LoVo (cell line): ENCODE measurements at places on chromosomes 4 and X.

GRCh38 chrX:49760290-49760890, 64.6 kb upstream of the PAGE1 start:
- no peak for DNase-seq

DNA sequence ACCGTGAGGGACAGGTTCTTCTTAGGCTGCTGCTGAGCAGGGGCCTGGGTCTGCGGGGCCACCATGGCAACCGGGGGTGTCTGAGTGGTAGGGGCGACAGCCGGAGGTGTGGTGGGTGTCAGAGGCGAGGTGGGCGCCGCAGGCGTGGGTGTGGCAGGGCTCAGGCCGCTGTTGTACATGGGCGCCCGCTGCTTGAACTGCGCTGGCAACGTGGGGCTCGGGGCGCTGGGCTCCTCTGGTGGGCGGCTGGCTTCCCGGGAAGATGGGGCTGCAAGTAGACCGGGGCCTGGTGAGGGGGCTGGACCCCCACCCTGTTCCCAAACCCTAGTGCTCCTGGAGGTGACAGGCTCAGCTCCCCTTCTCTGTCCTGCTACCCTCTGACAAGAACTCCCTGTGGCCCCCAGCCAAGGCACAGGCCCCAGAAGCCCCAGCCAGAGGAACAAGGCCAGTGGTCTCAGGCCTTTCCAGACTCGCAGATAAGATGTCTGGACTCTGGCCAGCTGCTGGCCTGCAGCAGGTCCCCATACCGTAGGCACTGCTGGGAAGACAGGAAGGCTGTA, 24.8 kb downstream of the NELFA start:
- DNase-seq = no peak

- DNase-seq = no peak
These were observed 152.7 kb downstream of the GABRB1 start for GRCh38 chr4:47184083-47184482.

GRCh38 chr4:101682946-101683345, 107.6 kb upstream of the BANK1 start:
- DNase-seq = no peak

- peak; percentile 25 for DNase-seq
These were observed 407.3 kb downstream of the PCDH18 start for GRCh38 chr4:137125011-137125410.

- DNase-seq = no peak
These were observed 221.6 kb upstream of the LCORL start for GRCh38 chr4:18242919-18243693.

DNA sequence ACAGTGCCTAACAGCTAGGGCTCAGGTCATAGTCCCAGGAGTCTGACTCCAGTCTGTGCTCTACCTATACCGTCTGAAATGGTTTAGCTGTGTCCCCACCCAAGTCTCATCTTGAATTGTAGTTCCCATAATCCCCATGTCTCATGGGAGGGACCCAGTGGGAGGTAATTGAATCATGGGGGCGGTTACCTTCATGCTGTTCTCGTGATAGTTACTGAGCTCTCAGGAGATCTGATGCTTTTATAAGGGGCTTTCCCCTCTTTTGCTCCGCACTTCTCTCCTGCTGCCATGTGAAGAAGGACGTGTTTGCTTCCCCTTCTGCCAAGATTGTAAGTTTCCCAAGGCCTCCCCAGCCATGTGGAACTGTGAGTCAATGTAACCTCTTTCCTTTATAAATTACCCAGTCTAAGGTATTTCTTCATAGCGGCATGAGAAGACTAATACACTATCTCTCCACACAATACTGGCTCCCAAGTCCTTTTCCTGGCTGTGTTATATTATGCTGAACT, 110.8 kb downstream of the AFAP1 start:
- DNase-seq = no peak

GRCh38 chrX:37302569-37302968, 46.6 kb upstream of the PRRG1 start:
- DNase-seq = no peak

DNA sequence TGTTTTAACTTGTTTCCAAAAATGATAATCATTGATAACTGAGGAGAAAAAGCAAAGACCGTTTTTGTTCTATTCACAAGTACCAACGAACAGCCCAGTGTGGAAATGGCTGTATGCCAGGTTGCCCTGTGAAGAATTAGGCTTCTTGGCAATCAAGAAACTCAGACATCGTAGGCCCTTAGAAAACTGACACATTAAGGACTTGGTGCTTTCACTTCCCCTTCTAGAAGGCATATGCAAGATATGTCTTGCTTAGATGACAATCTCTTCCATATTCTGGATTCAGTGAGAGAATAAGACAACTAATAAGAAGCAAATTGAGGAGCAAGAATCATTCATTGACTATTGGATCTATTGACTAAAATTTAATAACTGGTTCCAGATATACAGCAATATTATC, 56.6 kb downstream of the ANAPC10 start:
- no peak for DNase-seq

GRCh38 chr4:186704057-186704456, 19.6 kb downstream of the FAT1 start:
- DNase-seq = no peak

DNA sequence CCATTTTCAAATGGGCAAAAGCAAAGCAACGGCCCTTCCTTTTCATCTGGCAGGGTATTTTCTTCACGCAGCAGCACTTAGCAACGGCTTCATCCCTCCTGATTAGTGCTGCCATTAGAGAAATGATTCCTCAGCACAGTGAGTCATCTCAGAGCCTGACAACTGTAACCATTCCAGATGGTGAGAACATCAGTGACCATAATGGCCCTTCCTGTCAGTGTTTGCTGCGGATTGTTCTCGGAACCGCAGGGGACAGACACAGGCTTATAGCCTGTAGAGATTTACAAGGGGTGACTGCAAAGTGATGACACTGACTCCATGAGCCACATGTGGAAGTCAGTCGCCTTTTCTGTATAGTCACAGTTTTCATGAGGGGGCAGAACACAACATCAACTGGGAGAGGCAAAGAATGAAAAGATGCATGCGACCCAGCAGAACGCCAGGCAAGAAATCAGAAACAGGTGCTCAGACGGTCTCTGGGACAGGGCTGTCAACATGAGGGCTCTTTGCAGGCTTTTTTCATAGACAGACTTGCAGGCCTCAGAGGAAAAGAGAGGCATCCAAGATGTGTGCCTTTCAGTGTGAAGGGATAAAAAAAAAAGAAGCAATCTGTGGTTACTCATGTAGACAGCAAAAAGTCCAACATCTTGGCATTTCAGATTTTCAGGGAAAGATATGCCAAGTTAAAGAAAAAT, 69.9 kb upstream of the FBXW7 start:
- DNase-seq = no peak

- peak; percentile 63 for DNase-seq
These were observed 100.8 kb upstream of the SORBS2 start for GRCh38 chr4:185912779-185913178.

- no peak for DNase-seq
These were observed 110.2 kb upstream of the STX18 start for GRCh38 chr4:4651811-4652755.

- no peak for DNase-seq
These were observed 140.4 kb upstream of the GRID2 start for GRCh38 chr4:92163348-92163747.

- DNase-seq = no peak
These were observed 879.5 kb downstream of the TECRL start for GRCh38 chr4:63529581-63530337.

GRCh38 chr4:158824425-158825274, 55.8 kb downstream of the FNIP2 start:
- DNase-seq = peak; percentile 24

- DNase-seq = no peak
These were observed 173.9 kb upstream of the VCX3A start for GRCh38 chrX:6708676-6709380.

- no peak for DNase-seq
These were observed 22.1 kb downstream of the ZRSR2 start for GRCh38 chrX:15812192-15812938.

DNA sequence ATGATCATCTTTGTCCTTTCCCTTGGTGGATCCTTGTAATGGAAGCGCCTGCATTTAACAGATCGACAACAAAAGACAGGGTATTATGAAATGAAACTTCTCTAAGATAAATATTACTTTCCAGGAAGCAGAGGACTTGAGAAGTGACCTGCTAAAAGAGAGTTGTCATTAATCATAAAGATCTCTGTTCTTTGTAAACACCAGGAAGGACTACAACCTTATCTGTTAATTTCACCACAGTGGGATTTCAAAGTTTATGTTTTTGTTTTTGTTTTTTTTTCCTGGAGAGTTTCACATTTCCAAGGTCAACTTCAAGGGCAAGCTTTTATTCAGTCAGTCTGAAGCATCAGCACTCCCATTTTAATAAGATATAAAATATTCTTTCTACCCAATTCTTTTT, 170.9 kb downstream of the RCHY1 start:
- DNase-seq = no peak

DNA sequence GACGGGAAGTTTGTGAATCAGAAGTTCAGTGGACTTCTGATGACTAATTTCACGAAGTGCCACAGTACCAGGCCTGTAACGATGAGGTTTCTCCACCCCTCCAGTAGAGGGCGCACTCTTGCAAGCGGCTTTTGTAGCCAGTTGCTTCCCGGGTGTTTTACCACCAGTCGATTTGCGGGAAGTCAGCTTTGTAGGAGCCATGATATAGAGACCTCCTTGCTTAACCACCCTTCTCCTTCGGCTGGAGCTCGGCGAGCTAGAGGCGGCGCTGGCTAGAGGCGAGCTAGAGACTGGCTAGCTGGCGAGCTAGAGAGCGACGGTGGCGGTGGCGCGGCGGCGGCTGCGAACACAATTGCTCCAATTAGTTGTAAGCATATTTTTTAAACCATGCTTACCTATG, 72.0 kb downstream of the IL1RAPL1 start:
- no peak for DNase-seq

DNA sequence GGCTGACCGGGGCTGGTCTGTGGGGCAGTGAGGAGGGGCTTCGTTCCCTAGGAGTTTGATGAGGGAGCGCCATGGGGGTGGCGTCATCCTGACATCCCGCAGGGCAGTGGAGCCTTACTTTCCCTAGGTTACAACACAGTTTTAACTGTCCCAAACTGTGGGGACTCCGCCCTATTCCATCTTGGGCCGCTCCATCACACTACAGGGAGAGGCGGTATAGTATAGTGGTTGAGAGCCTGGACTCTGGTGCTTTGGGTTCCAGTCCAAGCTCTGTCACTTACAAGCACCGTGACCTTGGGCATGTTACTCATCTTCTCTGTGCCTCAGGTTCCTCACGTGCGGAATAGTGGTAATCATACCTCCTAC, 44.2 kb downstream of the ZNF185 start:
- no peak for DNase-seq

GRCh38 chrX:30995060-30995700, 76.7 kb downstream of the FTHL17 start:
- no peak for DNase-seq

DNA sequence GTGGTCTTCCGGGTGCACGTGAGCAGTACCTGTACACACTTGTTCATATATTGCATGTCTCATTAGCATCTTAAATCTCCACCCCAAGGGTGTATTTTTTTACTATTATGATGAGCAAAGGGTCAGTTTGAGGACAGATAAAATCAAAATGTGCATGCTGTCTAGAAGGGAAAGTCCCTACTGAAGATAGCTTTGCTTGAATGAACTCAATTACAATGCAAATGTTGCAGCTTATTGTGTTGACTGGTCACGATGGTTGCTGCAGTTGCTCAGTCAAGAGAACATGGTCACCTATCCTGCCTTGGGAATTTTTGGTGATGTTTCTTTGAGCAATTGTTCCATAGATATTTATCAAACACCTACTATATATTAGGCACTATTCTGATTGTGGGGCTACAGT, 103.8 kb upstream of the MID1IP1 start:
- no peak for DNase-seq

GRCh38 chrX:10166248-10166716, 9.5 kb downstream of the CLCN4 start:
- DNase-seq = no peak

DNA sequence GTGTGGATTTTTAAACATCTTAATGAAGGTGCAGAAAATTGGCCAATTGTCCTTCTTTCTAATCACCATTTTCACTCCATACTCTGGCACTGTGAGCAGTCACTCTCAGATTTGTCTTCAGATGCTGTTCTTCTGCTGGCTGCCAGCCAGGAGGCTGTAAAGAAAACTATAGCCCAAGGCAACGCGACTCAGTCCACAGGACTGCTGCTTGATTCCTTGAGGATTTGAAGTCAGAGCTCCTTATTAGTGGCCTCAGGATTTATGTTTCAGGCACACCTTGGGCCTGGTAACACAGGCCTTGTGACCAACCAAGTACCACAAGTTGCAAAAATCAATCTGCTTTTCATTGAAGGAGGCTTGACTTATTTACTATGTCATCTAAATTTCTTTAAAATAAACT, 342.6 kb downstream of the GPM6A start:
- no peak for DNase-seq

DNA sequence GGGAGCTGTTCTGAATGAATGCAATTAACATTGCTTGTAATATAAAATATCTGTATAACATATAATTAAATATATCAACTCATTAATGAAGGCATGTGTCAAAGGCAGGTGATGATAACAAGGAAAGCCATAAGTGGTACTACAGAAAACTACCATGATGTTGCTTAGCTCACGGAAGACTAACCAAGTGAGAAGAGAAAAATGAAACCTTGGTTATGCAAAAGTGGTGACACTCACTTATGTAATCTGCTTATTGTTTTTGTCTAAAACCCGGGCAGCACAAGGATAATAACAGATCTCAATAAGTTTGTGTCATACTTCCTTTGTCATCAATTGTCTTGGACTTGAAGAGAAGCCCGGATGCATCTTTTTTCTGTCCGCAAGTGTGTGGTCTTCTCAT, 156.4 kb downstream of the HS6ST2 start:
- no peak for DNase-seq

GRCh38 chr4:152663203-152664066, 16.4 kb downstream of the TMEM154 start:
- DNase-seq = no peak

DNA sequence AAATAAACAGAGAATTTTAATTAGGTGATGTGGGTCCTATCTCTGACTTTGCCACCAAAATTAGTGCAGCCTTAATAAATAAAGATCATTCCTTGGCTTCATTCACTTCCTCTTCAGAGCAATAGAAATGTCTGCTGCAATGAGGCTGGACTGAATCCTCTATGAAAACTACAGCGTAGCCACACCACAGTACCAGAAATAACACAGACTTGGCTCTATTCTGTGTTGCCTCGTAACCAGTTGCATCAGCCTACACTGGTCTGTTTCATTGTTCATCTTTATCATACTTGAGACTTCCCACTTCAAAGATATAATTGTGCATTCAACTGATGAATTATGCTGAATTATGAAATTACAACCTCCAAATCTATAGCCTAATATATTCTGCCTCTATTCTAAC, 15.8 kb downstream of the GLRA3 start:
- DNase-seq = no peak

DNA sequence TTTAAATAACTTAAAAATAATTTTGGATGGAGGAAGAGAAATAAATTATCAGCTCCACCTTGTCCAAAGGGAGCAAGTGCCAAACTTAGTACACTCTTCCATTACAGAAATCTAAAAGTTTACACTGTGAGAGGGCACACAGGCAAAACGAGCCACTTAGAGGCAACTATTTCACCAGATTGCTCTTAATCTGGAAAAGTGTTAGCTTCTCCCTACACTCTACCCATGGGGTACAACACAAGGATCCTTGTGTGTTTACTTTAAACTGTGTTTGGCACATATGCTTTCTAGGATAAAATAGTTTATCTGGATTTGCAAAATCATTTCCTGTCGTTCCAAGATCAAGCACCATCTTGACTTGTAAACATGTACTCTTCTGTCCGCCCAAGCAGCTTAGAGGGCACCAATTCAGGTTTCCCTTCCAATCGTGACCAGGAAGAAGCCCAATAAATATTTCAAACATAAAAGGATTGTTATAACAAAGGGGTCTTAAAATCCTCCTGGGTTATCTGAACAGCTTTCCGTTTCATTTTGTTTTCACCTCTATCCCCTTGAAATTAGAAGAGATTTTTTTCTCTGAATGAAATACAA, 29.0 kb upstream of the KDR start:
- no peak for DNase-seq
